SJSA1 (cell line): ENCODE measurements at places on chromosomes 5 and 9. TPM values are rescaled to one million over a fixed set of nuclear protein-coding genes. Genes with fewer than 3 reads are reported as not detected.

Gene OR1J2
- total RNA-seq = not detected in 2 replicates

Gene SLC4A9
- not detected in 2 replicates for total RNA-seq

Gene RASGRF2
- total RNA-seq = 8.4 and 12.5 TPM in 2 replicates

Gene GMCL2
- total RNA-seq = not detected in 2 replicates

Gene DCAF12
- total RNA-seq = 9.4 and 16.0 TPM in 2 replicates

Gene IL9
- total RNA-seq = not detected in 2 replicates

Gene SPATA31E1
- total RNA-seq = 0.26 TPM in 1 of 2 replicates, not detected in the other

Gene YTHDC2
- total RNA-seq = 17.4 and 29.4 TPM in 2 replicates

Gene FAXDC2
- 0.32 TPM in 1 of 2 replicates, not detected in the other for total RNA-seq

Gene PCDHGB2
- total RNA-seq = 3.8 TPM in 1 of 2 replicates, not detected in the other

Gene MARCOL
- total RNA-seq = not detected in 2 replicates

Gene PLPPR1
- not detected in 2 replicates for total RNA-seq

Gene PSD2
- total RNA-seq = 0.03 and 0.28 TPM in 2 replicates

Gene EQTN
- total RNA-seq = not detected in 2 replicates

Gene IL4
- not detected in 2 replicates for total RNA-seq

- no peak for DNase-seq
These were observed 303.1 kb downstream of the ENC1 start for GRCh38 chr5:74337254-74337983.

- DNase-seq = no peak
These were observed 47.7 kb upstream of the RNF130 start for GRCh38 chr5:180119031-180119902.

DNA sequence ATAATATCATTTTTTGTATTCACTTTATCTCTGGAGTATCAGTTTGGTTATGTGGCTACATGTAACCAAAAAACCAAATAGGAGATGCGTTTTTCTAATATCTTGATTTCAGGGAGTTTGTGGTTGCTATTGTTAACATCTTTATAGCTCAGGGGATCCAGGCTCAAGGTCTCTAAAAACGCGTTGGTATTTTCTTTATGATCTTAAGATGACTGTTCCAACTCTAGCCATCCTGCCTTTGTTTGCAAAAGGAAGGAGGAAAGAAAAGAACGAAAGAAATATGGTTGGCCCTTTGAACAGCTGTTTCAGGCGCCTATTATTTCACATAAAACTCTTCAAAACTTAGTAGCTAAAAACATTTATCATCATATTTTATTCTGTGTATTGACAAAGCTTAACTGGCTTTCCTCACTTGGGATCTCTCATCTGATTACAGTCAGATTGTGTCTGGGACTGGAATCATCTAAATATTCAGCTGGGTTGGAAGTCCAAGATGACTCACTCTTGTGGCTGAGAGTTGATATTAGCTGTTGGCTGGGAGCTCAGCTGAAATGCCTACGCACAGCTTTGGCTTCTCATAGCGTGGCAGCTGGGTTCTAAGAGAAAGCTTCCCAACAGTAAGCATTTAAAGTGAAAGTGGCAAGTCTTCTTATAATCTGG, 60.1 kb downstream of the FAM174A start:
- DNase-seq = peak; percentile 76

DNA sequence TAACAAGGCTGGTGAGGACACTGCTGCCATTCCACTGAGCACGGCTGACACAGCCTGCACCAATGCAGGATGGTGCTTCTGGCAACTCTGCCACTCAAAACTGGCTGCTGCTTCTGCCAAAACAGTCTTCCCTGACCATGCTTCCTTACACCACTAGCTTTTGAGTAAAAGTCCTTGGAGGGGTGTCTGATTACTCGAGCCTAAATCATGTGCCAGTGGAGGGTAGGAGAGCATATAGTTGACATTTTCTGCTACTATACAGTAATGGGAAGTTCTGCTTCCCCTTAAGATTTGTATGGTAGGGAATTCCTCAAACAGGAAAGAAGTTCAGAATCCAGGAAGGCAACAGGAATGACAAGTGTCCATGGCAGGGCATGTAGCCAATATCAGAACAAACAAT, 12.2 kb upstream of the PJA2 start:
- no peak for DNase-seq

DNA sequence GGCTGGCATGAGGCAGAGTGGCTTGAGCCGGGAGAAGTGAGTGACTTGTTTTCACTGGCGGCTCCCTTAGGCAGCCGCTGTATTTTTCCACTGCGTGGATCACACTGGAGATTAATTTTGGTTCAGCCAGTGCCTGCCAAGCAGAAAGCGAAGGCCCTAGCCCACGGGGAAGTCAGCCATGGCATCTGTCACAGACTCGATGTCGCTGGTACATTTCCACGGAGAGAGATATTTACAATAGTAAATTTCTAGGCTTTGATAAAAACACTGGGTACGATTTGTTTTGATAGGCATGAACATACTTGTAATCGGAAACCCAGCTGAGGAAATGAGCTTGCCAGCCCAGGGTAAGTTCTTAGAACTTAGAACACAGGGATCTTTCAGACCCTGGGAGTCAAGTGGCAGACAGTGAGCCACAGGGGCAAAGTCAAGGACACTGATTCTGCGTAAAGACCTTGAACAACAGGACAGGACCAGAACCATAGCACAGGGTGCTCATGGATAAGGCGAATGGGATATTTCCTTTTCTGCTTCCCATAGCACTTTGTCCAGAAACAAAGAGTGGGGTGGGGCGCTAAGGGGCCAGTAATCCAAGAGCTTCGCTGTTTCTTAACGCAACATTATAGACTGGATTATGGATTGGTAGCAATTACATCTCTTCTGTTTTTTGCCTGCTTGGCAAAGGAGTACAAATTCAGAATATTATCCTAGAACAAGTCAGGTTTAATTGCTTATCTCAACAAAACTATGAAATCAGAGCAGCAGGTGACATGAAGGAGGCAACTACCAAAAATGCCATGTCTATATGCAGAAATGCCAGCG, 4.5 kb downstream of the DUSP1 start:
- DNase-seq = peak; percentile 88

DNA sequence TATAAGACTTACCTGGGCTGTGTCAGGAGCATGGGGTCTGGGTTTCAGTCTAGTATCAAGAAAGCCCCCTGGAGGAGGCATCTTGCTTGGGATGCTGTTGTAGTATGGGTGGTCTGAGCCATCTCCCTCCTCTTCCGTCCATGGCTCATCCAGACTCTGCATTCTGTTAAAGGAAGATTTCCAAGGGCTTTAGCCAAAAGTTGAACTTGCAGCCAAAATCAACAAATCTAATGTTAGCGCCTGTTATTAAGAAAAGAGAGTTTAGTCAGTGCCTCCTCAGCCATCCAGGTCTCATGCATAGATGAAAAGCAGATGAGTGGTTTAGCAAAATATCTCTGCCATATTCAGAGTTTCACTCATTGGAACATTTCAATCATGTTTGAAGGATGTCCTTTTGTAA, 55.6 kb downstream of the S1PR3 start:
- DNase-seq = no peak

- DNase-seq = no peak
These were observed 330.7 kb downstream of the LRRC70 start for GRCh38 chr5:62909326-62909725.

- DNase-seq = peak; percentile 38
These were observed 146.1 kb upstream of the RAI14 start for GRCh38 chr5:34510002-34510401.

DNA sequence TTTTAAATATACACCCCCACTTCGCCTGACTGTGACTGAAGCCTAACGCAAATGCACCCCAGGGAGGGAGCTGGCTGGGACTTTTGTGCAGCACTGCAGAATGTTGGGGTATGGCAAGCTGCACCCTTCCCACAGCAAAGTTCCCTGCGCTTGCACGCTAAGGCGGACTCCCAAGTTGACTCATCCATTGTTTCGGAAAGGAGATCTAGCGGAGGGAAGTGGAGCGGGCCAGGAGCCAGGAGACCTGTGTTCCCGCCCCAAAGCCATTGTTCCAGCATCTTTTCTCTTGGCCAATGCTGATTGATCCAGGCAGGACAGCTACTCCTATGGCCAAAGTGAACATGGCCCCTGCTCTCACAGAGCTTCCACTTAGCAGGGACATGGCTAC, 202.9 kb downstream of the AOPEP start:
- peak; percentile 94 for DNase-seq

GRCh38 chr5:143401227-143402016, 2.1 kb downstream of the NR3C1 start:
- DNase-seq = peak; percentile 32

- DNase-seq = no peak
These were observed 97.9 kb upstream of the LPAR1 start for GRCh38 chr9:111136180-111136579.

DNA sequence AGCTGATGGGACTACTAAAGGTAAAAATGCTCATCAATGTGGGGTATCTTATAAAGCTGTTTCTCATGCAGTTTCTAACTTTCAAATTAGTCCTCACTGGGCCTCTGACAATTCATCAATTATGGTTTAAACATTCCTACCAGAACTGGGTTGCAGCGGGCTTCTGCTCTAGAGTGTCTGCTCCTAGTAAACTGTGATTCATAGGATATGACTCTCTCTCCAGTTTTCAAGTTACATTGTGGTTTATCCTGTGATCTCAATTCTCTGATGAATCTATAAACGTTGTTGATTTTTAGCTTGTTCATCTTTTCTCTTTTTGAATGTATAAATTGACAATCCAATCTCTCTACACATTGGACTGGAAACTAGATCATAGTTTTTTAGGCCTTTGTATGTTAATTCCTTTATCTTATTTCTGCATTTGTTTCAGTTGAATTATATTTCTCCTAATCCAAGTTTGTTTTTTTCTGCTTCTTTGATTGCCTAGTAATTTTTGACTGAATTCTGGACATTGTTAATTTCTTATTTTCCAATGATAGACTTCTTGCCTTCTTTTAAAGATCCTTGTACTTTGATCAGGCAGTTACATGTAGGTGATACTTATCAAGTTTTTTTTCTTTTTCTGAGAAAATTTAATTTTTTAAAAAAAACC, 822.6 kb downstream of the TLE1 start:
- DNase-seq = no peak

DNA sequence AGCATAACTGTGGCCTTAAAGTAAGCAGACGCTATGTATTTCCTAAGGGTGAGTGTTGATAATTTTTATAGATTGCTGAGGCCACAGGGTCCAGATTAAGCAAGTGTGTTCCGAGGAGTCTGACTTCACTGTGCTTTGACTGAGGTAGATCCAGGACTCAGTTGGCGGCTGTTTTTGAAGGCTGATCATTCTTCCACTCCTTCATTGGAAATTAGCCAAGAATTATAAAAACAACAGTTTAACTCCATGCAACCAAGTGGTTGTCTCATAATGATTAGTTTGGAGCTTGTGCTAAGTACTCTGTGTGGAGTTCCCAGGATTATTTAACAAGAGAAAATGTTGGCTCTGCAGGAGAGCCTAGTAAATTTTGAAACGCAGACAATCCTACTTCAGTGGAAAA, 19.1 kb downstream of the IQGAP2 start:
- DNase-seq = no peak

GRCh38 chr9:87211669-87212068, 264.4 kb upstream of the GAS1 start:
- DNase-seq = no peak

DNA sequence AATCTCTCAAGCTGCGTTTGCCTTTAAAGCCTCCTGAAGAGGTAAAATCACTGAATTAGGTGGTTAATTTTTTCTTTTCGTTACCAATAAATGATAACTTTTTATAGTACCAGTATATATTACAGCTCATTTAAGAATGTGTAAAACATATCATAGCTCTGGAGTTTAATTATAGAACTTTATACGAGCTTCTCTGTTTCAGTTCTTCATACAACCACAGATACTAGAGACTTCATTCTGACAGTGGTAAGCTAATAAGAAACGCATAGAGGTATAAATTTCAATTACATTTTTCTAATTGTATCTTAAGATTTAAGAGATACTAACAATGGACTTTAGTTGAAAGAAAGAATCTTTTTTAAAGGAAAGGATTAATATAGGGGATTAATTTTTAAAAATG, 73.9 kb downstream of the PBX3 start:
- no peak for DNase-seq

- no peak for DNase-seq
These were observed 435.4 kb downstream of the MTRR start for GRCh38 chr5:8304341-8304740.
